ENCODE measurements at places on chromosomes 5 and 9.
A peak's percentile ranks its signal among the peaks of the same experiment; 100 is the strongest.

GRCh38 chr5:68217528-68217927, 2.0 kb downstream of the PIK3R1 start:
- DNase-seq = no peak

DNA sequence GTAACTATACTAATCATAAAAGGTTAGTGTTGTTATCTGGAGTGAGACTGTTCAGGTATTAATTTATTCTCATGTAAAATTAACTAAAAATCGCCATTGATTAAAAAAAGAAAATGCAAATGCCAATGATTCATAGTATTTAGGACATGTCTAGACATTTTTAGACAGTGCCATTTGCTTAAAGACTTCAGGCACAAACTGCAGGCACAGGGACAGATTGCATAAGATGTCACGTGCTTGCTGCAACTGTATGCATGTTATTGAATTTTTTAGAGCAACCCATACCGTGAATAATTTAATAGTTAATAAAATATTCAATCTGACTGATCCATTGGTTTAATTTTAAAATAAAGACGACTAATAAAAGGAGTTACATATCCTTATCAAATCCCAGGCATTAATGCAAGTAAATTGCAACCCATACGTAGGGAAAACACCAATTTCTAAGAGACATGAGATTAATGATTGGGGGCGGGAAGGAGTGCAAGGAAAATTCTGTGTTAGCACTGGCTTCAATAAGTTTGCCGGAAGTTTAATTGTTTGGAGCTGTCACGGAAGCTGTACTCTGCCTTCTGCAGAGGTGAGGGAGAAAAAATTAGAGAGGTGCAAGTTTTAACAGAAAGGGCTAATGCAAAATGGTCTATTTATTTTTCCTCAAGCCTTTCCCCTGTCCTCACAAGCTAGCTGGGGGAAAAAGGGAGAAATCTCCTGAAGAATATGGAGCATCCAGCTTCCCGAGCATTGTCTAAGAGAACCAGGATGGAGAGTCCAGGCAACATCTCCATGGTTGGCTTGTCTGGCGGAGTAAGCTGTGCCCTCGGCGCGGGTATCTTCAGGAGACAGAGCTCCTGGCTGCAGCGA, 2.9 kb downstream of the EDIL3 start:
- DNase-seq = peak; percentile 26

- DNase-seq = no peak
Observed at GRCh38 chr9:27440888-27441740, 83.0 kb upstream of the IFNK start.

- DNase-seq = no peak
Observed at GRCh38 chr5:141681695-141682641, at the start of gene ARAP3. Gene ARAP3, minus strand, starts transcription at chr5:141682230. Its CDS starts 1,744 bp downstream, at chr5:141680486.

GRCh38 chr5:138983984-138984383, 108.8 kb upstream of the LRRTM2 start:
- no peak for DNase-seq
